GM18507 (cell line): ENCODE measurements at places on chromosomes 1 and 21.

DNA sequence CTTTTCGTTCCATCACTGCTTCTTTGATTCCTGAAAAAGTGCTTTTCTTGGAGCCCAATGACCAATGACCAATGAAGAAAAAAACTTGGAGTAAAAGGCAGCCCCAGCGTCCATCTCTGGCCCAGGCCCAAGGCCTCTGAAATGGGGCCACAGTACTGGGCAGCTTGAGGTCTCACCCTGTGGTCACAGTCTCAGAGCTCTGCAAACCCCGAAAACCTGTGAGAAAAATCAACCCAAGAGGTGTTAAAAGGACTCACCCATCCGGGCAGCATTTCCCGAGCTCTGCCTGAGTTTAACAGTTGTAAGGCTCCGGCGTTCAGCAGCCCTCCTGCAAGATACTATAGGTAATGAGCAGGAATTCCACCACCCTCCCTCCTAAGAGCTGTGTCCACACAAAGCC is 2.1 kb upstream of the EFHD2 start:
- no peak for DNase-seq

GRCh38 chr1:110348050-110348449 is 8.9 kb downstream of the RBM15 start:
- no peak for DNase-seq

DNA sequence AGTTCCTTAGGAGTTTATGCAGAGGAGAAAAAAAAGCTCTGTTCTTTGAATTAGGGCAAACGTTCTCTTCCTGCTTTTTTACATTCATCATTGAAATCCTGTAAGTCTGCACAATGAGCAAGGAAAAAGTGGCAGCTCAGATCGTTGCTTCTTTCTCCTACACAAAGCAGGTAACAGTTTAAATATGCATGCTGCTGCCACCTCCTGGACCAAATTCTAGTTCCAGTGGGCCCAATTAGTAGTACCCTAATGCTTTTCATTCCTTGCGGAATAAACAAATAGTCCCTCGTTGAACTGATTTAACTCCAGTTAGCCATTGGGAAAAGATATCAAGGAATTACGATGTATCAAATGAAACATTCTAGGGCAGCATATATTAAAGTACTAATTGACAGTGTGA is 20.1 kb downstream of the YTHDF2 start:
- no peak for DNase-seq

GRCh38 chr1:184915463-184916090 is 58.7 kb downstream of the NIBAN1 start:
- no peak for DNase-seq

DNA sequence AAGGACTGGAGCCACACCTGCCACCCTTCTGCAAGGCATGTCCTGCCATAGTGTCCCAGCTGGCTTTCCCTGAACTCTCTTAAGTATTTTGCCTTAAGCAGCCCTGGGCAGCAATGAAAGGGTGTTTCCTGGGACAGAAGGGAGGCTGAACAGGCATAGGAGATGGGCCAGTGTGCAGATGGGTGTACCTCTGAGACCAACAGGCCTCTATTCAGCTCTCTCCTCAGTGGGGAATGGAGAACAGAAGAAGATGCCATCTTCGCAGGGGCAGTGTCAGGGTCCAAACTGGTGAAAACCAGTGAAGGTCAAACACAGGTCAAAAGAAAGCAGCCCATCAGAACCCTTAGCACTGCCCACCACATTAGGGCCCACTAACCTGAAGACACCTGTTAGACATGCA is 53.2 kb downstream of the FAM78B start:
- no peak for DNase-seq

- no peak for DNase-seq
Observed at GRCh38 chr1:228459091-228459993, 27.8 kb upstream of the RNF187 start.

GRCh38 chr1:208445758-208446203 is 201.6 kb upstream of the PLXNA2 start:
- DNase-seq: no peak
